Airway epithelial cell (primary cell): ENCODE measurements at places on chromosomes 7 and 10. TPM values are rescaled to one million over a fixed set of nuclear protein-coding genes. Genes with fewer than 3 reads are reported as not detected.

Gene ANTXRL
- not detected in 2 replicates for total RNA-seq

Gene CPN1
- not detected in 2 replicates for total RNA-seq

Gene AKR1C2
- 167 and 181 TPM in 2 replicates for total RNA-seq

Gene TMEM176B
- not detected in 2 replicates for total RNA-seq

Gene GPC2
- 1.9 and 2.5 TPM in 2 replicates for total RNA-seq

Gene STEAP4
- 0.92 and 0.93 TPM in 2 replicates for total RNA-seq

Gene PDE6C
- not detected in 2 replicates for total RNA-seq

Gene OR2A5
- not detected in 2 replicates for total RNA-seq

Gene GHRHR
- total RNA-seq, result not detected in 2 replicates

Gene PHKG1
- 0.07 TPM in 1 of 2 replicates, not detected in the other for total RNA-seq

Gene DDC
- total RNA-seq, result not detected in 2 replicates

Gene ZNF853
- total RNA-seq, result 0.70 and 0.99 TPM in 2 replicates

Gene DNAJB6
- 79.8 and 109 TPM in 2 replicates for total RNA-seq

Gene MET
- 47.7 and 66.9 TPM in 2 replicates for total RNA-seq

Gene FRAT1
- total RNA-seq, result 1.3 and 2.3 TPM in 2 replicates

Gene NPSR1
- total RNA-seq, result not detected in 2 replicates

Gene GTF2IRD1
- total RNA-seq, result 18.0 and 21.3 TPM in 2 replicates

Gene HOXA10
- not detected in 2 replicates for total RNA-seq

Gene CTAGE15
- 0.51 and 1.6 TPM in 2 replicates for total RNA-seq

Gene GALNT17
- total RNA-seq, result not detected in 2 replicates

Gene SLC13A1
- total RNA-seq, result not detected in 2 replicates

Gene GJD4
- total RNA-seq, result not detected in 2 replicates

Gene UCN3
- not detected in 2 replicates for total RNA-seq

Gene SPDYE6
- total RNA-seq, result not detected in 2 replicates

Gene ODAD2
- not detected in 2 replicates for total RNA-seq

Gene EN2
- not detected in 2 replicates for total RNA-seq

Gene CNTNAP2
- total RNA-seq, result 4.3 and 7.3 TPM in 2 replicates

Gene CALML3
- total RNA-seq, result 7.7 and 9.0 TPM in 2 replicates

Gene MMRN2
- 4.8 and 6.8 TPM in 2 replicates for total RNA-seq

Gene TRIM73
- not detected in 2 replicates for total RNA-seq

Gene CALHM1
- not detected in 2 replicates for total RNA-seq

Gene NODAL
- 0.28 TPM in 1 of 2 replicates, not detected in the other for total RNA-seq

Gene RNF148
- total RNA-seq, result not detected in 2 replicates

Gene PARD3
- total RNA-seq, result 29.0 and 44.2 TPM in 2 replicates
